Panc1 (cell line): ENCODE measurements at places on chromosomes 5 and 9.

- DNase-seq, result peak; percentile 22
Observed at GRCh38 chr9:69421908-69422801, 97.1 kb downstream of the ENTREP1 start.

GRCh38 chr5:141493500-141494422 is 4.9 kb downstream of the PCDHGC5 start:
- DNase-seq, result no peak

GRCh38 chr9:70563431-70564204 is 149.2 kb upstream of the KLF9 start:
- no peak for DNase-seq

GRCh38 chr5:138651058-138651766 is 76.0 kb upstream of the HSPA9 start:
- no peak for DNase-seq

DNA sequence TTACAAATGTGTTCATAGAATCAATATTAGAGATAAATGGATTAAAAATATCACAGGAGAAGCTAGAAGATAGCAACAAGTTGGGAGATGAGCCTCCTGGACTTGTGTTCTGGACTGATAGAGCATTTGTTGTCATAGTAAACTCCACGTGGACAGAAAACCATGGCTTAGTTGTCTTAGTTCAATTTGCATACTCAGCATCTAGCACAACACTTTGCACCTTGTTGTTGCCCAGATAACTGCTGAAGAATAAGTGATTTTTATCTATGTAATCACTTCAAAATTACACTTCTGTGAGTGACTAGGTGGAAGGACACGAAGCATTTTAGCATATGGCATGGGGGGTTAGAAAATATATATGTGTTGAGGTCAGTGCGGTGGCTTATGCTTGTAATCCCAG is 4.0 kb downstream of the RANBP3L start:
- no peak for DNase-seq

GRCh38 chr5:96079075-96079474 is 117.4 kb upstream of the ELL2 start:
- DNase-seq, result peak; percentile 97

- no peak for DNase-seq
Observed at GRCh38 chr5:95105638-95106037, 179.3 kb downstream of the MCTP1 start.

- DNase-seq, result no peak
Observed at GRCh38 chr9:9326749-9327148, 1286.1 kb downstream of the PTPRD start.

DNA sequence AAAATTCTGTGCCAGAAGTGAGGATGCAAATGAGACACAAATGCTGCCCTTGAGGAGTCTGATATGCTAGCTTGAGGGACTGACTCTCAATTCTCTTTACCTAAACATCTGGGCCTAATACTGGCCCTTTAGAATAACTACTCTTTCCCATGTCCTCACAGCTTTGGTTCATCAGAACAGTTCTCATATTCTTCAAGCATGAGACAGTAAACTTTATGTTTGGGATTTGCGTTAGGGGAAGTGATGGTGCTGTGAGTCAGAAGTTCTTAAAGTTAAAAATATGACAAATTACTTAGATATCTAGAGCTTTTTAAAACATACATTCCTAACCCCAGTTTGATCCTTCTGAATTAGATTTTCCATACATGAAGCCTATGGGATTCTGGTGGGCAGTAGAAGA is 665.0 kb upstream of the RGMB start:
- no peak for DNase-seq

DNA sequence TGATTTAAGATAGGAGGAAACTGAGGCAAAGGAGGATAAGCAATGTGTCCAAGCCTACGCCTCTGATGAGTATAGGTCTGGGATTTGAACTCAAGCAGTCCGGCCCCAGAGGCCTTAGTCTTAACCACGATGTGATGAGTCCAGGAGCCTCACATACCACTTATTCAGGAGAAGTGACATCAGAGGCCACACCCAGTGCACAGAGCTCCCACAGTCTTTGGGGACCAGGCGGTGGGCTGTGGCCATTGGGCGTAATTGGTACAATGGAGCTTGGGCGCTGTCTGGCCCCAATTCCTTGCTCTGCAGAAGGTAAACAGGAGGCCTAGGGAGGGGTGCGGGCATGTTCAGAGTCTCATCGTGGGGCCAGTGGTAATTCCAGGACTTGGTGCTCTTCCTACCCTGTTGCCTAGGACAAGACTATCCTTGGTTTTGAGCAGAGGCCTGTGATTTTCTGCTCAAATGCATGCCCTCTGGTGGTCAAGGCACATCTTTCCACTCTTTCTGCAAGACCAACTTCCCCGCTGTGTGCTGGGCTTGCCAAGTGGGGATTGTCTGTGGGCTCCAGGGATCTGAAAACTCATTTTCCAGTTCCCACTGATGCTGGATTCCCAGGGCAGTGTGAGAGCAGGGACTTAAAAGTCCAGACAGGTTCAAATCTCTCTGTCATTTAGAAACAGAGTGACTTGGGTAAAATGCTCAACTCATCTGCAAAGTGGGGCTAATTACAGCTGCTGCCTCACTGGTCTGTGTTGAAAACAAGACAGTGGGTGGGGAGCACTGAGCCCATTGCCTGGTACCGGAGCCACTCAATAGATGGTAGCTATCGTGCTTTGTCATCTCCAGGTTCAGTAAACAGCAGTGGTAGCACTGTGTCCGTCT is 15.8 kb downstream of the NDST1 start:
- peak; percentile 41 for DNase-seq
